CD8-positive, alpha-beta T cell (primary cell): ENCODE measurements at places on chromosomes 1 and 21.

GRCh38 chr1:91007092-91007491 lies 14.7 kb downstream of the ZNF644 start:
- no peak for DNase-seq

- DNase-seq = no peak
Observed at GRCh38 chr1:62637392-62638105, 40.2 kb downstream of the ANGPTL3 start.

DNA sequence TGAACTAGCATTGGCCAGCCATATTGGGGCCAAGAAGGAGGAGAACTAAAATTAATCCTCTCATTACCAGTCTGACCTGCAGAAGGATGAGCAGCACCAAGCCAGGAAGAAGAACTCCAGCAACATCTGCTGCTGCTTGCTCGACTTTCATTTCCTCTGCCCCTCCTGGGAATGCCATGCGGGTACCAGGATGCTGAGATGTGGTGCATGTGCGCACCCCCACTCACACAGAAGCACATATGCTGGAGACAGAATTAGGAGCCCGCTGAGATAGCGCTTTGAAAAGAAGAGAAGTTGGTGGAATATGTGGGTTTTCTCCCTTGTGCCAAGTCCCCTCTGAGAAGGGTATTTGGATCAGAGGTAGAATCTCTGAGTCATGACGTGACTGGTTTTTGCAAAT lies 70.4 kb downstream of the PLXNA2 start:
- no peak for DNase-seq

GRCh38 chr1:220733086-220733601 lies 15.0 kb upstream of the MTARC2 start:
- peak; percentile 68 for DNase-seq

DNA sequence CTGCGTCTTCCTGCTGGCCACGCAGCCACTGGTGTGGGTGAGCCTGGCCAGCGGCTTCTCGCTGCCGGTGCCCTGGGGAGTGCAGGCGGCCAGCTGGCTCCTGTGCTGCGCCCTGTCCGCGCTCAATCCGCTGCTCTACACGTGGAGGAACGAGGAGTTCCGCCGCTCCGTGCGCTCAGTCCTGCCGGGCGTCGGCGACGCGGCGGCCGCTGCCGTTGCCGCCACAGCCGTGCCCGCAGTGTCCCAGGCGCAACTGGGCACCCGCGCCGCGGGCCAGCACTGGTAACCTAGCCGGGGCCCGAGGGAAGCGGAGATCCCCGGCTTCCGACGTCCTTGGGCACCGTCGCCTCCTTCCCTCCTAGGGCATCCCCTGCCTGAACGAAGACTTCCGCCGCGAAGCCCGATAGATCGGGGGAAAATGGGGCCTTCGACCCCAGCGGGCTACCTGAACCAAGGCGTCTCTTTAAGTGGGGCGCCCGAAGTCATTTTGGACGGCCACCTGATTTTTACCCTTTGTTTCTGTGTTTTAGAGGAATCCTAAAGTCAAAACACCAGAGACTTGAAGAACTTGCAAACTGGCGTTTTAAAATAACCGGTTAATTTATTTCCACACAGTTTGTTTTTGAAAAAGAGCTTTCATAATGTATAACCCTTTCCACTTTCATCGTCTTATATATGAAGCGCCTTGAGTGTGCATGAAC lies 2.0 kb downstream of the GPR88 start:
- DNase-seq = no peak

DNA sequence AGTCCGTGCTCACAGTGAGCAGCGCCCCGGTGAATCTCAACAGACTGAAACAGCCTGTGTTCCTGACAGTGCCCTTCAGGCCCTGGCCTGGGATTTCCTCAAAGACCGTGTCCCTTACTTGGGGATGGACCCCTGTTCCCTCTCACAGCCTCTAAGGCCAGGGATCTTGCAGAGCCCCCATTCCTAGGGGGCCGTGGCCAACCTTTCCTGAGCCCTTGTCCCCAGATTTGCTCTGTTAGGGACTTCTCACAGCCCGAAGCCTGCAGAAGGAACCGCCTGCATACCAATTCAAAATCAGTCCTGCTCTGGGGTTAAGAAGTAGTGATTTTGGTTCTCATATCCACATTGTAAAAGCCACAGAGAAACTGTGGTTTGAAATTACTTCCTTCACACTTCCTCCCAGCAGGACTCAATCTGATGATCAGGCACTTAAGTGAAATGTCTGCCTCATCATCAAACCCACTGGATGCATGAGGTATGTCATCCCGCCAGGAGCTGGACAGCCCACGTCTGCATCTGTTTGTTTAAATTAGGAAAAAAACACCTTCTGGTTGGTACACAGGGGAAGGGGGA lies 14.9 kb downstream of the ABCA4 start:
- no peak for DNase-seq

DNA sequence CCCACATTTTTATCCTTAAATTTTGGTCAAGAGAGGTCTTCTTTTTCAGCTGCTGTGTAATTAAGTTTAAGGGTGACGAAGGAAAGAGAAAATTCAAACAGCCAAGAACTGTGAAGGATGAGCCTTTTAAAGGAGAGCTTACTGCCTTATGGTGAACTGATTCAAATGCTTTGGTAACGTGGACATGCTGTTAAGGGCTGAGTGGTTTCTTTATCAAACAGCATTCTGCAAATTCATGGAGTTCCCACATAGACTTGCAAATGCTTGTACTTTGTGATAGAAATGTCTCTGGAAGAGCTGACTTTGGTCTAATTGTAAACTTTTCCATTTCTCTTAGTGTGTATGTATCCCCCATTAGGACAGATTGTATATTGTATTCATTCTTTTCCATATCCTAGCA lies 93.8 kb downstream of the CHD1L start:
- no peak for DNase-seq

DNA sequence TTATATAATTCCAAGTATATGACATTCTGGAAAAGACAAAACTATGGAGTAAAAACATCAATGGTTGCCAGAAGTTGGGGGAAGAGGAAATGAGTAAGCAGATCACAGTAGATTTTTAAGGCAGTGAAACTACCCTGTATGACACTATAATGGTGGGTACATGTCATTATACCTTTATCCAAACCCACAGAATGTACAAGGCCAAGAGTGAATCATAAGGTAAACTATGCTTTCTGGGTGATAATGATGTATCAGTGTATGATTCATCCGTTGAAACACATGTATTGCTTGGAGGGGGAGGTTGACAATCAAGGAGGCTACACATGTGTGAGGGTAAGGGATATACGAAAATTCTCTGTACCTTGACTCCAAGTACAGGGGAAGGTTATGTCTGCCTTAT lies 862.7 kb downstream of the PLA2G4A start:
- DNase-seq = no peak

- DNase-seq = peak; percentile 11
Observed at GRCh38 chr1:78003882-78004718, 639 bp upstream of the DNAJB4 start.

DNA sequence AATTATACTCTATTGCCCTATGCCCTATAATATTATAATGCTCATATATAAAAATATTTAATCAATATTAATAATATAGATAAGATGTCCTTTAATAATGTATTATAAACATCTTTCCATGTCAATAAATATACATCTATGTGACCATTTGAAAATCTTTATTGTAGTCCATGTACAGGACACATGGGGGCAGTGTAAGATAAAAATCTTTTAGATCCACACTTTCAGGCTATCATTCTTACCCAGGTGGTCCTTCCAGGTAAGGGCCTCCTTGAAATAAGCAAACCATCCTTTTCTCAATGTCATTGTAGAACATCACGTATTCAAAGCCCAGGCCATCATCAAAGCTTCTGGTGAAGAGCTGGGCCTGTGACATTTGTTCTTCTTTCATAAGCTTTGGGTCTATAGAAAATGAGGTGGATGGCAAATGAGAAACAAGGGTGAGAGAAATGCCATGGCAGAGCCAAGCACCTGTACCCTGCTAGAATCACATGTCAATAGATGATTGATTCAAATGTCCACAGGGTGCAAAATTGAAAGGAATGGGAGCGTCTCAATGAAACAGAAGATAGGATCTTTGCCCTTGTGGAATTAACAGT lies 20.2 kb downstream of the THEM4 start:
- DNase-seq = no peak

DNA sequence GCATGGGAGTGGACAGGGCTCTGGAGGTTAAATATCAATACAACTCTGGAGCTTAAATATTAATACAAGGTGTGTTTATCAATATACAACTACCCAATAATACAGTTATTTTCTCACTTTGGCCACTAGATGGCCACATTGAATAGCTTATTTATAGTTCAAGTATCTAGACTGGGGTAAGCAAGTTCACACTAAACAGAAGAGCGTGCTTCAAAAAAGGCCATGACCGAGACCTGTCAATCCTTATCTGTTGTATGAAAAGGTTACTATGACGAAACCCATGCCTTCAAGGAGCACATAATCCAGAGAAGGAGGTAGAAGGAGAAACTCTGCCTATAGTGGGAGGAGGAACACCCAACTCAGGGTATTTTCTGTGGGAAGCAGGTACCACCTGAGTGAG lies 29.1 kb downstream of the CHML start:
- no peak for DNase-seq

- no peak for DNase-seq
Observed at GRCh38 chr1:245684166-245684565, 529.4 kb downstream of the KIF26B start.

DNA sequence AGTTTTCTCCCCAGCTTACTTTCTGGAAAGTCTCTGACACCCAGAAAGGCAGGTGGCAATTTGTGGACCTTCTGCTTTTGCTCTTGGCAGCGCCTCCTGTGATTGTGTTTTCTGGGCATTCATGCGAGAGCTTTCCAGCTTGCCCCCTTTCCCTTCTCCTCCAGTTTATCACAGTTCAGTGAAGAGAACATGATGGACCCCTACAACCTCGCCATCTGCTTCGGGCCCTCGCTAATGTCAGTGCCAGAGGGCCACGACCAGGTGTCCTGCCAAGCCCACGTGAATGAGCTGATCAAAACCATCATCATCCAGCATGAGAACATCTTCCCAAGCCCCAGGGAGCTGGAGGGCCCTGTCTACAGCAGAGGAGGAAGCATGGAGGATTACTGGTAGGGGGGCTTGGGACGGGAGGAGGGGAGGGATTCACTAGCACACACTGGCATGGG lies 24.3 kb upstream of the IKBKE start:
- DNase-seq = no peak

GRCh38 chr1:234970401-234970730 lies 158.3 kb downstream of the TOMM20 start:
- peak; percentile 35 for DNase-seq

- DNase-seq = no peak
Observed at GRCh38 chr21:23384679-23385078, 2222.6 kb downstream of the MRPL39 start.

DNA sequence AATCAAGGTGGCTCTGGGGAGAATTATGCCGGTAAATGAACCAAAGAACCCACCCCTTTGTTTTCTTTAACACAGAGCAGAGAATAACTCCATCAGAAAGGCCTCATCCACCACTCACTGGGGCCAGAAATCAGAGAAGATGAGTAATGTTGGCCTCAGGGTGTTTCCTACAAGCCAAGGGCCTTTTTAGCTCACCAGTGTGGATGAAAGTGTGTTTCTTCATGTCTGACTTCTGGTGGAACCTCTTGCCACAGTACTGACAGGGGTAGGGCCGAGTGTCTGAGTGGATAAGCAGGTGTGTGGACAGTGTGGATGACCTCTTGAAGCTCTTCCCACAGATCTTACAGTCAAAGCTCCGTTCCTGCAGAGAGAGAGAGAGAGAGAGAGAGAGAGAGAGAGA lies 8.3 kb downstream of the GFI1 start:
- no peak for DNase-seq

- no peak for DNase-seq
Observed at GRCh38 chr1:109969146-109969829, 15.3 kb upstream of the AHCYL1 start.

GRCh38 chr1:46133781-46134350 lies 1.4 kb upstream of the PIK3R3 start:
- DNase-seq = no peak

- no peak for DNase-seq
Observed at GRCh38 chr1:21115098-21115760, 61.5 kb downstream of the EIF4G3 start.

DNA sequence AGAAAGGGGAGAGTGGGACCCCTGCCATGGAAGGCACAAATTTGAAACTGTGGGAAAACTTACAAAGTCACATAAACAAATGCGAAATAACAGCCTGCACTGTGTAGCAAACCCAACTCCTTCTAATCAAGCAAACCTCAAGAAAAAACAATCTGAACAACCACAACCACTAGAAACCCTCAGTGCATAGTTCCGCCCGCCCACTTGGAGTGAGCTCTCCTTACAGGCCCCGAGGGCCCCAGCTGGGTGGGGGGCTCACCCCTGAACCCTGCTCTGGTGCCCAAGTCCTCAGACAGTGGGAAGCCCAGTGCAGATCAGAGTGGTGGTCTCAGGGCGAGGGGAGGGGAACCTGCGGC lies 931 bp upstream of the MXRA8 start:
- DNase-seq = no peak

DNA sequence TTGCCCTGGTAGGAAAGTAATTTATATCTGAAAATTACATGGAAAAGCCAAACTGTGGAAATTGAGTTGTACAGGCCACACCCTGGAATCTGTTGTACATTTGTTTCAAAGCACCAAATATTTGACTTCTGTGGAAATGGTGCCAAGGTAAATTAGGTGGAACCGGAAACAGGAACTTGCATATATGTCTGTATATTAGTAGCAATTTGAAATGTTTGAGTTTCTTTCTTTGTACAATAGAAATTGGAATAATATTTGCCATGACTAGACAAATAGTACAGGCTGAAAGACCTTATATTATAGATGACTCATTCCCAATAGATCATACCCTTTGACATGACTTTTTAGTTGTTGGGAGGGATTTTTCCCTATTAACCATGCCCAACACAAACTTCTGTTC lies 10.5 kb upstream of the TAF1A start:
- no peak for DNase-seq

DNA sequence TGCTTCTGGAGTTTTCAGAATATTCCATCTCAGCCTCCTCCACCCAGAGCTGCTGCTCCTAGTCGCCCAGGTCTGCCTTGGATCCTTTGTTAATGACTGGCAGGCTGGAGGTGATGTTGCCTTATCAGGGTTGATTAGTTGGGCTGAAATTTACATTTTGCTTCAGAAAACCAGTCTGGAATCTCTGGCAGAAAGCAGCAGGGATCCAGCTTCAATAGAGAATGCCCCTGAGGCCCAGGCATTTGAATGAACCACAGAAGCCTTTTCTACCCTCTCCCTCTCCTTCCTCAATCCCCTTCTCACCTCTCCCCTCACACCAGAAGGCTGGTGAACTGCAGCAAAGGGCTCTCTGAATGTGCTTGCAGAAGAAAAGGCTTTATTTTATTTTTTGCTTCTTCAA lies 83.2 kb downstream of the PLXNA2 start:
- no peak for DNase-seq

- peak; percentile 31 for DNase-seq
Observed at GRCh38 chr1:197868751-197869489, 33.5 kb upstream of the C1orf53 start.

DNA sequence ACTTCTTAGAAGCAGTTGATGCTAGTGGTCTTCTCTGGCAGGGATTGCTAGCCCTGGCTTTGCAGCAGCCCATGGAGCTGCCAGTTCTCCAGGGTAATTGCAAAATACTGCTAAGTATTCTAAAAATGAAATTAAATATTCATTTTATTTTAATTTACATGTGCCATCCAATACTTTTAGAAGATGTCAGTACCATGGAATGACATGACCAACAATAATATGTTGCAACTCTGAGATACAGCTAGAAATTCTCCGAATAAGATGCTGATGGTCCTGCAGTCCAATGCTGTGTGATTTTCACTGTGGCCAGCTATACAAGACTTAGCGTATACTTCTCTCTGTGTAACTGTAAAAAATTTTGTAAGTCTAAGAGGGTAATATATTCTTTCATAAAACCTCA lies 20.0 kb upstream of the WARS2 start:
- DNase-seq = no peak
